ENCODE measurements at places on chromosomes 11 and 22.

- no peak for DNase-seq
These were observed 331.9 kb downstream of the CNTN5 start for GRCh38 chr11:99352642-99353041.

- peak; percentile 38 for DNase-seq
These were observed 11.0 kb upstream of the UCP3 start for GRCh38 chr11:74019860-74020259.

GRCh38 chr11:68273026-68273738, 1.4 kb upstream of the C11orf24 start:
- DNase-seq: no peak

GRCh38 chr22:36447632-36448031, 33.8 kb downstream of the TXN2 start:
- no peak for DNase-seq

- no peak for DNase-seq
These were observed 15.9 kb upstream of the GRAMD4 start for GRCh38 chr22:46604306-46604690.

DNA sequence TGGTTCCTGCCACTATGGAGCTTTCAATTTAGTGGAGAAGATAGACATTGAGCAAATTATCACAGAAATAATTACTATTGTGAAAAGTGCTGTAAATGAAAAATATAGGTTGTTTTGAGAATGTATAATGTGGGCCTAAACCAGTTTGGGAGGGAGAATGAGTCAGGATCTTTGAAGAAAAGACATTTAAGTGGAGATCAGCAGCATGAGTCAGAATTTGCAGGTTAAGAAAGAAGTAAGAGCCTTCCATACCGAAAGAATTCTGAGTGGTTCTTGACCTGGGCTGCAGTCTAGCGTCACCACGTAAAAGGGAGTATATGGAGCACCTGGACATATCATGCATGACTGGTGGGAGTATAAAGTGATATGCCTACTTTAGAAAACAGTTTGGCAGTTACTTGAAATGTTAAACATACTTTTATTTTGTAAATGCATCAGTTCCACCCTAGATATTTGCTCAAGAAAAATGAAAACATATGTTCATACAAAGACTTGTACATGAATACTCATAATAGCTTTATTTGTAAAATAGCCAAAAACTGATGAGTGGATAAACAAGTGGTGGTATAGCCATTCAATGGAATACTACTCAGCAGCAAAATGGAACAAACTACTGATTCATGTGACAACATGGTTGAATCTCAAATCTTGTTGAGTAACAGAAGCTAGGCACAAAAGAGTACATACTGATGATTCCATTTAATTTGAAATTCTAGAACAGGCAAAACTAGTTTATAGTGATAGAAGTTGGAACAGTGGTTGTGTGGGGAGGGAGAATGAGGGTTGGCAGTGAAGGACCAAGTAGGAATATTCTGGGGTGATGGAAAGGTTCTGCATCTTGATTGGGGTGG, 99.2 kb downstream of the STIM1 start:
- DNase-seq: no peak

GRCh38 chr11:8730697-8731020, 48.1 kb downstream of the RPL27A start:
- DNase-seq: no peak

GRCh38 chr11:80849253-80849652, 1408.4 kb upstream of the TENM4 start:
- no peak for DNase-seq

DNA sequence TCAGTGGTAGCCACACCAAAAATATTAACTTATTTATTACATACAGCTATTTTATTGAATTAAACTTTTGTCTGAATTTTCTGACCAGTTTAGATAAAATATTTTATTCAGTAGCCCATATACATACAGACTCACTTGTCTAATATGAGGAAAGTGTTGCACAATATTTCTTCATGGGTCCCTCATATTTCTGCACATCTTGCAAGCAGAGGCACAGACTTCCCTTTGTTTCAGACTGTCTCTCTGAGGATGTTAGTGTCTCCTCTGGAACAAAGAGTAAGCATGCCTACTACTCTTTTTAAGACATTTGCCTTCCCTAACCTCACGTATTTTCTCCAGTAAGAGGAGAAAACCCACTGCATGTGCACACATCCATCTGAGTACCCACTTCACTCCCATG, 81.2 kb downstream of the OR5AK2 start:
- DNase-seq: no peak

- no peak for DNase-seq
These were observed 513.6 kb downstream of the METTL15 start for GRCh38 chr11:28621753-28622152.

- no peak for DNase-seq
These were observed 5.9 kb downstream of the ATG2A start for GRCh38 chr11:64911142-64911541.

DNA sequence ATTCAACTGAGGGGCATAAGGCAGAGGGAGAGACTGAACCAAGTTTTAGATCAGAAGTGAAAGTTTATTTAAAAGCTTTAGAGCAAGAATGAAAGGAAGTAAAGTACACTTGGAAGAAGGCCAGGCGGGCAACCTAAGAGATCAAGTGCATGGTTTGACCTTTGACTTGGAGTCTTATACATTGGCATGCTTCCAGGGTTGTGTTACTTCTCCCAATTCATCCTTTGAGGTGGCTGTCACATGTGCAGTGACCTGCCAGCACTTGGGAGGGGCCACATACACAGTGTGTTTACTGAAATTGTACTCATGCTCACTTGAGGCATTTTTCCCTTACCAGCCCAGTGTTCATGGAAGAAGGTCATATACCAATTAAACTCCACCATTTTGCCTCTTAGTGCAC, 30.4 kb downstream of the CYP2R1 start:
- DNase-seq: no peak

DNA sequence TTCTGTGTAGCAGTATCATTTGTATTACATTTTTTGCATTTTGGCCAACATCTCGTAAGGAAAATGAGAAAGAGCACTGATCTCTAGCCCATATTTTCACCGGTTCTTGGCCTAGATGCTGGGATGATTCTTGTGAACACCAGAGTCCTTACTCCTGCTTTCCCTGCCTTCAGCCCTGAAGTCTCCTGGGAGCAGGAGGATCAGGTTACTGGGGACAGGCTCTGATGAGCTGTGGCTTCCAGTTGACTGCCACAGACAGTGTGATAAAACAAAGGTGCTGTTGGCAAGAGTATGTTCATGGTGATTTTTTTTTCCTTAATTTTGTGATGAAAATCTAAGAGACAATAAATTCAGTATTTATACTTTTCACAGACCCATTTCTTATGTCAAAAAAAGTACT, 34.2 kb upstream of the ADSL start:
- no peak for DNase-seq

DNA sequence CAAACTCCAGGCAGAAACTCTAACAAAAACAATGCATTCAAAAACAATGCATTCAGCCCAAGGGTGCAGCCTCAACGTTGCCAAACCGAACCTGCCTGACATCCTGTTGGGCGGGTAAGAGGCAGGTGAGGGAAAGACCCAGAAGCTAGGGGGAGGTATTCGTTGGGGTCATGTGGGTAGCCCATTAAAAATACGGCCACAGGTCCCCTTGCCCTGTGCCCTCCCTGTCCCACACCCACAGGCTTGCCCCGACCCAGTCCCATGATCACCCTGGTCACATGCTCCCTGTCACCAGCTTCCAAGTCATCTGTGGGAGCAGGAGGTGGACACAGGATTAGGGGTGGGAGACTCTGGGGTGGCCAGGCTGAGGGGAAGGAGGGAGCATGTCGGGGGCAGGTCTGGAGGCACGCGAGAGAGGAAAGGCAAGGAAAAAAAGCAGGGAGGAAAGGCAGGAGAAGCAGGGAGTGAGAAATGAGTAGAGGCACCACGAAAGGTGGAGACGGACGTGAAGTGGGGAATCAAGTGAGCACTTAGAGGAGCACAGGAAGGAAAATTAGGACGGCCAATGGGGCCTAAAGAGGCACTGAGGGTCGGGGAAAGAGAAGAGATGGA, 683 bp downstream of the PLA2G6 start:
- no peak for DNase-seq

DNA sequence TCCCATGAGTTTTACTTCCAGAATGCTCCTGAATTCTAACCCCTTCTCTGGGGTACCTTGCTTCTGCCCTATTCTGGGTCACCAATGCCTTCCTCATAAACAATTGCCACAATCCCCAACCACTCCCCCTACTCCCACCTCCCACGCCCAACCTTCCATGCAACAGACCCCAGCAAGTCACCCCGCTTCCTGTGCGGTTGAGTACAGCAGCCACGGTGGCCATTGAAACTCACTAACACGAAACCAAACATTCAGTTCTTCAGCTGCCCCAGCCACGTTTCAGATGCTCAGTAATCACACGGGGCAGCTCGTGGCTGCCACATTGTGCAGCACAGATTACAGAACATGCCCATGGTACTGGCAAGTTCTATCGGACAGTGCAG, 3.7 kb upstream of the BCR start:
- DNase-seq: no peak

GRCh38 chr11:92458486-92458885, 233.9 kb downstream of the FAT3 start:
- DNase-seq: no peak

GRCh38 chr11:1546536-1547466, 25.3 kb downstream of the DUSP8 start:
- DNase-seq: no peak

DNA sequence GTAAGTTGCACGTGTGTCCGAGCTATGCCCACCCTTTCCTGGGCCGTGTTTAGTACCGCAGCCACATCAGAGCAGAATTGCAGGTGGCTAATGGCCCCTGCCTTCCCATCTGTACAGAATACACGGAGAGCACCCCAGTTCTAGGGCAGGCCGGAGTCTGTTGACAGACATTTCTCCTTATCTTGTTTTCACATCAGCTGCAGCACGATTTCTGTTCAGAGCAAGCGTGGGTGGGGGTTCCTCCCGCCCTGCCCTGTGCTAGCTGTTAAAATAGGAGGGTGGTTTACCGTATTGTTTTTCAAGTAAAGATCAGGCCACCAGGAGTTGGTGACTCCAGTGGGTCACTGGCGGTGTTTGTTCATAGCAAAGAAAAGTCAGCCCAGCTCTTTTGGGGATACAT, 41.1 kb downstream of the UBASH3B start:
- peak; percentile 27 for DNase-seq

GRCh38 chr11:17561526-17561925, 14.5 kb downstream of the OTOG start:
- DNase-seq: no peak

- DNase-seq: no peak
These were observed 111.0 kb downstream of the CHST1 start for GRCh38 chr11:45554230-45554967.

DNA sequence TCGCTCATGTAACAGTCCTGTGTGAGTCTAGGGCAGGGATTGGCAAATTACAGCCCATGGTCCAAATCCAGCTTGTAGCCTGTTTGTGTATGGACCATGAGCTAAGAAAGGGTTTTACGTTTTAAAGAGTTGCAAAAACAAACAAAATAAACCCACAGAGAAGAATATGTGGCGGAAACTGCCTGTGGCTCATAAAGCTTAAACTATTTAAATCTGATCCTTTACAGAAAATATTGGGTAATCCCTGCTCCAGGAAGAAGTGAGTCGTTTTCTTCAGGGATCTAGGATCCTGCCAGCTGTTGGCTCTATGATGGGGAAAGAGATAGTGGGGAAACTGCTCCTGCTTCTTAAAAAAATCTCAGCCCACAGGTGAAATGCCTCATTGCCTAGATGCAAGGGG, 3.4 kb upstream of the OR6Q1 start:
- DNase-seq: no peak

DNA sequence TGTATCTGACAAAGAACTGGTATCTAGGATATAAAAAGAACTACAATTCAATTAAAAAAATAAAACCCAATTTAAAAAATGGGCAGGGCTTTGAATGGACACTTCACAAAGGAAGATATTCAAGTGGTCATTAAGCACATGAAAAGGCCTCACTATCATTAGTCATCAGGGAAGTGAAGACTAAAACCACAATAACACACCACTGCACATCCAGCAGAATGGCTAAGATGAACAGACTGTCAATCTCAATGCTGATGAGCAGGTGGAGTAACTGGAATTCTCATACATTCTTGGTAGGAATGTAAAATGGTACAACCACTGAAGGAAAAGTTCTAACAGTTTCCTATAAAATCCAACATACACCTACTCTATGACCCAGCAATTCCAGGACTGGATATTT, 8.9 kb downstream of the HPS4 start:
- DNase-seq: no peak

GRCh38 chr11:12410006-12410728, 32.8 kb downstream of the PARVA start:
- no peak for DNase-seq

DNA sequence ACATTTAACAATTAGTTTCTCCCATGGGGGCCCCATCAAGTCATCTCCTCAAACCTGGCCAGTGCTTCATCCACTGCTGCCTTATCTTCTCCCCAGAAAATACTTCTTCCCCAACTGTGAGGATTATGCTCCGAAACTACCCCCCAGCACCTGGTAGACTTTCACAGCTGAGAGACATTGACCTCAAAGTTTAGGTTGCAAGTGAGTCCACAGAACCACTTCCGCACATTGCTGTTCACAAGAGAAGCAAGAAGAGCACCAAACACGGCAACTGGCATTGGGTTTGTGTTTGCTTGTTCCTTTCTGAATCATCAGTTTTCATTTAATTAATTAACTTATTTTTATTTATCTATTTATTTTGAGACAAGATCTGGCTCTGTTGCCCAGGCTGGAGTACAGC, 6.1 kb downstream of the MCHR1 start:
- DNase-seq: no peak

DNA sequence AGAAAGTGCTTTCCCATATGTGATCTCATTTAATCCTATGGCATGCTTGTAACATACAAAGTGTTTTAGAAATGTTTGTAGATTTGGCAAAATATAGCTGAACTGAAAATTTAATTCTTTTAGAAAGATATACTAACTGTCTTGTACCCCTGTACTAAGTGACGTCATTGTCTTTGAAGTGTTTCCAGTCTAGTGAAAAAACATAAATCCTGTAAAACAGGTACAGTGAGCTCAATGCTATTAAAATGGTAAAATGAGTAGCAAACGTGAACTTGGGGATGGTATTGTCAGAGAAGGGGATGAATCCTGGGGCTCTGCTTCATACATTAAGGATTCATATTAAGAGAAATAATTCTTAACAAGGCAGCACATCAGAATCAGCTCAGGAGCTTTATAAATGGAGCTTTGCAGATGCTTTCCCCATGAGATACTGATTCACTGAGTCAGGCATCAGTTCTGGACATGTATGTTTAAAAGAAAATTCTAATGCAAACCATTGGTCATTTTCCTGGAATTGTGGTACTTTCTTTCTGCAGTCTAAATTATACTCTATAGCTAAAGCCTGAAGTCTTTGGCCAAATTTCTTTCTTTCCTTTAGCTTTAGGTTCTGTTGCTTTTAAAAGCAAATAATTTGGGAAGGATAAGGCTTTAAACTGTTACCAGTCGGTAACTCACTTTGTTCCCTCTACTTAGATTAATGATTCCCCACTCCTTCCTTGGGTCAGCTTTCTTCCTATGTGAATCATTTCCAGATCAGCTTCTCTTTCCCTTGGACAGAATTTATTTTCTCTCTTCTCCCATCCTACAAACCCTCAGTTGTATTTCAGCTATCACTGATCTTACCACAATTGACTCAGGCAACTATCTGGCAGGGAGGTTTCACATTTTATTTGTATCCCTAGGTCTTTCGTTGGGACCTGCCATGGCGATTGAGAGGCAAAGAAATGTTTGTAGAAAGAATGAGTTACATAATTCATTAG, 57.5 kb upstream of the DDI1 start:
- no peak for DNase-seq
